ENCODE measurements at places on chromosomes 11 and 22.
A peak's percentile ranks its signal among the peaks of the same experiment; 100 is the strongest.

DNA sequence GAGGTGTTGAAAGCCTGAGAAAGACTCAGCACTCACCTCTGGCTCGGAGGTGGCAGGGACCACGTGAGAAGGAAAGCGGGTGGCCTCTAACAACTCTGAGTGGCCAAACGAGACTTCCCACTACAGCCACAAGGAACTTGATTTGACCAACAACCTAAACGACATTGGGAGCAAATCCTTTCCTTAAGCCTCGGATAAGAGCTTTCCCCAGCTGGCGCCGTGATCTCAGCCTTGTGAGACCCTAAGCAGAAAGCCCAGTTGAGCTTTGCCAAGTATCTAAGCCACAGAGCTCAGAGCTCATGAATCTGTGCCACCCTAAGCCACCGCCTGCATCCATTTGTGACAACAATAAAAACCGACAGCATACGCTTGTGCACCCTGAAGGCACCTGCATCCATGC lies 636.0 kb downstream of the TBC1D22A start:
- DNase-seq = no peak

GRCh38 chr11:112392904-112393303 lies 132.2 kb upstream of the PLET1 start:
- no peak for DNase-seq

DNA sequence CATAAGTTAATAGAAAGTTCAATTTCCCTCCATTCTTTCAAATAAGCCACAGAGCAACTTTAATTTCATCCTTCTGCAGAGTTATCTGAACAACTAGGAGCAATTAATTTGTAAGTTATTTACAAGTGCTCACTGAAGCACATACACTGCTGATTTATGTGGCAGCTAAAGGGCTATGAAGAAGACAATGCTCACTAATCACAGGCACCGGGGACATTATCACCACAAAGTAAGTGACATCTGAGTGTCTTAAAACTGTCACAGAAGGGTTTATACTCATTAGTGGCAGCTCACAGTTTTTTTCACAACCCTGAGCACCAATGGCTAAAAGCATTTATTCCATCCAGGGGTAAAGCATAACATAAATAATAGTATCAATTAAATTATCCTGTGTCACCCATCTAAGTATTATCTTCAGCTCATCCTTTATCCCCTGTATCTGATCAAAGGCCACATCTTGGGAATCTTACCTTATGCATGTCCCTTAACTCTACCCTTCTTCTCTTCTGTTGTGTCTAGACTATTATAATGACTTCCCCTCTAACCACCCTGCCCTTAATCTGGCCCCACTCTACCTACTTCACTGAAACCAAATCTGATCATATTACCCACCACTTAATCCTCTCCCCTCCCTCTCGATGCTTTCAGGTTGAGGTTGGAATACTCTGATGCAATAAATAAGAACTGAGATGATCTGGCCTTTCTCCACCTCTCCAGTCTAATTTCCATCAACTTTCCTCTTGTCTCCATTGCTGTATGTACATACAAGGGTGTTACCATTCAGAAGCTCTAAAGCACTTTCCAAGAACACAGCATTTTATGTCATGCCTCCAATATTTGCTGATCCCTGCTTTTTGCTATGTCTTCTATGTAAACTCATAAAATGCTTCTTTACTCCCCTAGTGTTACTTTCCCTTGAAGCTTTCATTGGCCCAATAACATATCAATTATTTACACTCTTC lies 252.7 kb downstream of the CASP12 start:
- DNase-seq = no peak

DNA sequence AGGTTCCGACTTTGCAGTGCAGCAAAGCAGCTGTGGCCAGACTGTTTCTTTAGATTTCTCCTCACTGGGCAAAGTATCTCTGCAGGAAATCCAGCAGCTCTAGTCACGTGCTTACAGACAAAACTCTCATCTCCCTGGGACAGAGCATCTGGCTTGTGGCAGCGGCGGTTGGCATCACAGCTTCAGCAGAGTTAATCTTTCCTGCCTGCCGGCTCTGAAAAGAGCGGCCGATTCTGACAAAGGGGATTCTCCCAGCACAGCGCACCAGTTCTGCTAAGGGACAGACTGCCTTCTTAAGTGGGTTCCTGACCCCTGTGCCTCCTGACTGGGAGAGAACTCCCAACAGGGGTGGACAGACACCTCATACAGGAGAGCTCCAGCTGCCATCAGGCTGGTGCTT lies 1357.3 kb upstream of the TENM4 start:
- no peak for DNase-seq

GRCh38 chr11:107272561-107272960 lies 185.1 kb downstream of the CWF19L2 start:
- DNase-seq = no peak

DNA sequence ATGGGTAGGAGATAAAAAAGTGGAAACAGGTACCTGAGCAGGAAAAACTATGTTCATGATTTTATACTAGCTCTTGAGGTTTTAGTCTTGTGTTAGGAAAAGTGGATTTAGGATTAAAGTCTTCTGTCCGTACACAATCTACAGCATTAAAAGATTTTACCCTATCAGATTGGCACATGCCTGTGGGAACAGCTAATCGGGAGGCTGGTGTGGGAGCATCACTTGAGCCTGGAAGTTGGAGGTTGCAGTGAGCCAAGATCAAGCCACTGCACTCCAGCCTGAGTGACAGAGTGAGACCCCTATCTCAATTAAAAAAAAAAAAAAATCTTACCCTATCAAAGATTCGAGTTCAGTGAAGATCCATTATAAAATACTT lies 12.2 kb upstream of the CRKL start:
- no peak for DNase-seq

- no peak for DNase-seq
Measured at GRCh38 chr11:122709039-122709760, 53.7 kb downstream of the UBASH3B start.

- no peak for DNase-seq
Measured at GRCh38 chr11:129636926-129637325, 178.7 kb upstream of the TMEM45B start.

DNA sequence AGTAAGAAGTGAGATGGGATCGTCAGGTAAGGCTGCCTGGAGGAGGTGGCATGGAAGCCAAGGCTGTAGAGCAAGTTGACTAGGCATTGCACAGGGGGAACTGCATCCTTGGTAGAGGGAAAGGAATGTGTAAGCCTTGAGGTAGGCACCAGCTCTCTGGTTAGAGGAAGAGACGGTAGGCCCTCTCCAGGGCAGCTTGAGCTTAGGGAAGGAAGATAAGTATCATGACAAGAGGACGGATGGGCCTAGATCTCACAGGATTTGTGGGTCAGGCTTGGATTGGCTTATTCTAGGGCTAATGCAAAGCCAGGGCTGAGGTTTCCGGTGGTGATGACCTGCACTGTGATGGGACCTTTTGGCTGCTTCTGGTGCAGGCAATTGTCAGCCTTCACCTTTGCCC lies 1035.8 kb downstream of the TBC1D22A start:
- no peak for DNase-seq

GRCh38 chr11:127966821-127967220 lies 620.5 kb downstream of the ETS1 start:
- no peak for DNase-seq

- DNase-seq = no peak
Measured at GRCh38 chr11:12111549-12112520, 1.4 kb downstream of the MICAL2 start.

DNA sequence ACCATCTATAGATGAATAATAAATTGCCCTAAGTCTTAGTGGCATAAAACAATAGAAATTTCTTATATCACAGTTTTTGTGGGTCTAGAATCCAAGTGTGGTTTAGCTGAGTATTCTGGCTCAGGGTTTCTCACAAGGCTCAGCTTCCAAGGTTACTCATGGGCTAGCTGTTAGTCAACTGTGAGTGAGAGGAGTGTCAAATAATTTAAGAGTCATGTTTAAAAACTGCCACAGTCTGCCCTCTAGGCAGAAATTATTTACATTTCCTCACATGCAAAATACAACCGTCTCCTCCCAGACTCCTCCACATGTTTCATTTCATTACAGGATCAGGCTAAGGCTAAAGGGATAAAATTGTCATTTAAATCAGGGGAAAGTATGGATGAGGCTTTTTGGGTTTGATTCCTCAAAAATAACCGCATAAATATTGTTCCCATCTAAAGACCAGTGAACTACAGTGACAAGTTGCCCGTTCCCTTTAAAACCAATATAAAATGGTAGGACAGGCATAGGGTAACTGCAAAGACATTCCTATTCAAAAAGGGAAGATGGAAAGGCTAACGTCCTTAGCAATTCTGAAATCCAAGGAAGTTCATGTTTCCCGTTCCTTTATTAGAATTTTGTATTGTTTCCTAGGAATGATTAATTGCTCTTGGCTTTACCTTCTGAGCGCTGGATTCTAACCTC lies 324.3 kb downstream of the DYNC2H1 start:
- no peak for DNase-seq

- DNase-seq = no peak
Measured at GRCh38 chr11:10731064-10731680, 19.9 kb upstream of the CTR9 start.

GRCh38 chr22:29040385-29041275 lies 21.0 kb downstream of the C22orf31 start:
- DNase-seq = peak; percentile 43

GRCh38 chr22:21069375-21069774 lies 23.6 kb downstream of the LRRC74B start:
- no peak for DNase-seq

- no peak for DNase-seq
Measured at GRCh38 chr11:20027556-20028013, 132.7 kb downstream of the DBX1 start.

DNA sequence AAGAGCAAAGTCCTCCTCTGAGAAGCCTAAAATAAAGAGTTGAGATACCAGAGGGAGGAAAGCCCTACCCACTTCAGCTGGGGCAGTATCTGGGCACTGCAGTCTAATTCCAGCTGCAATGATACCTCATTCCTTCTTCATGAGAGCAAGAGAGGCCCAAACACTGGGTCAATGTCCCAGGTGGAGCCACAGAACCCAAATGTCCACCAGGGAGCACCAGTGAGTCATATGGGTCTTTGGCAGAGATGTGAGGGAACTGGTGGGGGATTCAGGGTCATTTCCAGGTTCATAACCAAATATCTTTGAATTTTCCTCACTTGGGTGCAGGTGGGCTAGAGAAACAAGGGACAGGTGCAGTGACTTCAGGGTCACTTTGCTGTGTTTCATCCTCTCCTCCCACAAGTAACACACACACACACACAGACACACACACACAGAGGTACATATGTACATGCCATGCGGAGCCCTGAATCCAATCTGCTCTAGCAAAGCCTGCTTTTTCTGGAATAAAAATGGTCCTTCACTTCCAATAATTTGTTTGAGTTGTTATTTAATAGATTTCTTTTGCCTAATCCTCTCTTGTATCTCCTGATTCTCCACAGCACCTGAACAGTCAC lies 585.4 kb downstream of the SOX6 start:
- DNase-seq = no peak

GRCh38 chr11:73872749-73873357 lies 3.8 kb downstream of the COA4 start:
- DNase-seq = no peak

GRCh38 chr11:106288822-106289387 lies 211.4 kb downstream of the AASDHPPT start:
- DNase-seq = no peak

GRCh38 chr11:11813288-11813962 lies 28.3 kb upstream of the USP47 start:
- no peak for DNase-seq

DNA sequence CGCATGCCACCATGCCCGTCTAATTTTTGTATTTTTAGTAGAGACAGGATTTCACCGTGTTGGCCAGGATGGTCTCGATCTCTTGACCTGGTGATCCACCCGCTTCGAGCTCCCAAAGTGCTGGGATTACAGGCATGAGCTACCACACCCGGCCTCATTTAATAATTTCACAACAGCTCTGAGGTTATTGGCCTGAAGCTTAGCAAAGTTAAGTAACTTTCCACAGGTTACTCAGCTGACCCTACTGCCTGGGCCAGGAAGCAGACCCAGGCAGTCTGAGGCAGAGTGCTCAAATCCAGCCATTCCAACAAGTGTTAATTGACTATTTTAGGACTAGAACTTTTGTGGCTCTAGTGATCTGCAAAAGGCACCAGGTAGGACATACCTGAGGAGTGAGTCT lies 52.2 kb upstream of the L3MBTL2 start:
- DNase-seq = no peak

DNA sequence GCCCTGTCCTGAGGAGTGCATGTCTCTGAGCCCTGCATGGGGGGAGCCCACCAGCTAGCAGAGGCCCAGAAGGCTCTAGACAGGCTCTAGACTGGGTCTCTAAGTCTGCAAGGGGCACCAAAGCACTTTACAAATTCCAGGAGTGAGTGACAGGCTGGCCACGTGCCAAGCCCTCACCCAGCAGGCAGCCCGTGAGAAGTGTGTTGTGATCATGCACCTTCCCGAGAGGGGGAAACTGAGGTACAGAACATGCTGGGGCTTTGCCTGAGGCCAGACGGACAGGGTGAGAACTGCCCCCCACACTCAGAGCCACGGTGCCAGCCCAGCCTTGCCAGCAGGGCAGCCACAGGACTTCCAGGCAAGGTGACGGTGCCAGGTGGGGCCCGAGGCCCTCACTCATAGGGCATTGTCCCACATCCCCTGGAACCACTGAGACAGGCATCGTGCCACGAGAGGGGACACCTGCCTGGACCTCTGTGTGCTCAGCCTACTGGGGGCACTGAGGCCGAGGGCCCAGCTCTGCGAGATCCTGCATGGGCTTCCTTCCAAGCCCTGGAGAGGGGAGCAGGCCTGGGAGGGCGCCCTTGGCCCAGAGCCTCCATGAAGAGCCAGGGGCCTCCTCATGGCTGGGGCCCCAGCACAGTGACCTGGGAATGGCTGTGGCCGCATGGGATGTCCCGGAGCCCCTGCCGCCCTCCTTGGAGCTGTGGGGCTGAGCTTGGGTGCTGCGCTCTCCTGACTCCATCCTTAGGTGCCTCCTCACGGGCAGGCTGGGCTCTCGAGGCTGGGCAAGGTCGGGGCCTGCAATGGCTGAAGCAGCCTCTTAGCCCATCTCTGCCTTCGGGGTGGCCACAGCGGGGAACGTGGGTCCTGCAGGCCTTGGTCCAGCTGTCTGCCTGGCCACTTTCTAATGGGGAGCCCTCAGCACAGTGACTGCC lies 121.5 kb downstream of the KCNQ1OT1 start:
- DNase-seq = no peak

DNA sequence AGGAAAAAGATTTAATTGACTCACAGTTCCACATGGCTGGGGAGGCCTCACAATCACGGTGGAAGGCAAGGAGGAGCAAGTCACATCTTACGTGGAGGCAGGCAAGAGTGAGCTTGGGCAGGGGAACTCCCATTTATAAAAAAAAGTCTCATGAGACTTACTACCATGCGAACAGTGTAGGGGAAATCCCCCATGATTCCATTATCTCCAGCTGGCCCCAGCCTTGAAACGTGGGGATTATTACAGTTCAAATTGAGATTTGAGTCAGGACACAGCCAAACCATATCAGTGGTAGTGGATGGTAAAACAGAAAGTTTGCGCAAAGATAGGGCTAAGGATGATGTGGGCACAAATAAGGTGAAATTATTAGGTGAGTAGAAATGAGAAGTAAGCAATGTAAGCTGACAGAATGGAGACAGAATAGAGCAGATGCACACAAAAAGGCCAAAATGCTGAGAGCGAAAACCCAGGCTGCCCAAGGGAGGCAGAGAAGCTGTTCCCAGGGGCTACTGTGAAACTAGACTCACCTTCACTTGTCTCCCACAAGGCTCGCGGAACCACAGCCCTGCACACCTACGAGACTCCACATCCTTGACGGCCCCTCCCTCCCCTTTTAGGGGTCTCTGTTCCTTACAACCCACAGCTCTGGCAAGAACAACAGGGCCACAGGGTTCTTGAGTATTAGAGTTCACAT lies 377.6 kb downstream of the CADM1 start:
- no peak for DNase-seq

Measured in activated naive CD8-positive, alpha-beta T cell treated with anti-CD3 and anti-CD28 coated beads, Interleukin-2, amount 50 U/mL, for 16 hours (primary cell).